NCI-H1417 (cell line): ENCODE measurements at places on chromosomes 12 and 14.
A peak's percentile ranks its signal among the peaks of the same experiment; 100 is the strongest.

DNA sequence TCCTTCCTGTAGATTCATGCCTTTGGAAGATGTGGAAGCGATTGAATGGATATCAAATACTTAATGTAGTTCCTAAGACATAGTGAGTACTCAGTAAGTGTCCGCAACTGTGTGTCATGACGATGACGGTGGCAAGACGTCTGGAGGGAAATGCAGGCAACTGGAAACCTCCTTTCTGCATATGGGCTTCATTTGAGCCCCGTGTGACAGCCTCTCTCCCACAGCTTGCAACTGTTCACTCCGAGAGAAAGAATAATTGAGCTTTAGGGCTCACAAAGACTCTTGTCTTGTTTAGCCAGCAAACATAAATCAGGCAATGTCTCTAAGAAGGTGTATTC is 6.9 kb downstream of the CFAP251 start:
- no peak for DNase-seq

- DNase-seq = peak; percentile 91
These were observed 24.5 kb downstream of the GPRC5D start for GRCh38 chr12:12927211-12928079.

DNA sequence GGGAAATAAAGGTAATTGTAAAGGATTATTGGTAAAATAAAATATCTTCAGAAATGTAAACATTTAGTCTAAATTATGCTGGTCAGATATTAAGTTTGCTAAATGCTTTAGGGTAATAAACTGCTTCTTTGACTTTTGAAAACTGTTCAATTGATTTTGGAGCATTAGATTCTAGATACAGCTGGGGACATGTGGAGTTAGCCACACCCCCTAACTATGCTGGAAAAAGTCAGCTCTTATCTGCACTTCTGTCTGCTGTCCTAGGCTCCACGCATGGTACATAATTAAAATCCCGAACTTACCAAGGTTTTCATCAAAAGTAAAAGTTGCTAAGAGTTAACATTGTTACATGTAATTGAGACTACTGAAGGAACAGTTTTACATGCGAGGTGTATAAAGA is 78.8 kb downstream of the ITPR2 start:
- DNase-seq = no peak

- no peak for DNase-seq
These were observed 157.9 kb upstream of the FKBP4 start for GRCh38 chr12:2636741-2637340.

GRCh38 chr14:32560209-32560857 is 231.2 kb downstream of the AKAP6 start:
- peak; percentile 59 for DNase-seq

- peak; percentile 63 for DNase-seq
These were observed 69.6 kb downstream of the NT5DC3 start for GRCh38 chr12:103771466-103771865.
